ENCODE measurements at places on chromosomes 2 and 18.

DNA sequence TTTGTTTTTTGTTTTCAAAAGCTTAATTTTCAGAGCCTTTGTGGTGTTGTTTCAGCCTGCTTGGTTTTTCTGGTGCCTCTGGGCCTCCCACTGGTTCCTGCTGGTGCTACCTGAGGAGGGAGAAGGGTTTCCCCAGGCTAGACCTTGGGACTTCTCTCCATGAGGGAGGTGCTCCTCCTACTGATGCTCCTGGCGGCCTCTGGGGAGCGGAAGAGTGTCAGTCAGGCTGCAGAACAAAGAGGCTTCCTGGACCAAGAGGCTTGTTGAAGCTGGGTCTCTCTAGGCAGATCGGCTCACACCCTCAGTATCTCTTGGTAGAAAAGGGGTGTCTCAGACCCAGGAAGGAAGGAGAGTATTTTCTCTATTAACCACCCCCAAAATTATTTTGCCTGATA, 32.2 kb downstream of the RFX8 start:
- no peak for DNase-seq

DNA sequence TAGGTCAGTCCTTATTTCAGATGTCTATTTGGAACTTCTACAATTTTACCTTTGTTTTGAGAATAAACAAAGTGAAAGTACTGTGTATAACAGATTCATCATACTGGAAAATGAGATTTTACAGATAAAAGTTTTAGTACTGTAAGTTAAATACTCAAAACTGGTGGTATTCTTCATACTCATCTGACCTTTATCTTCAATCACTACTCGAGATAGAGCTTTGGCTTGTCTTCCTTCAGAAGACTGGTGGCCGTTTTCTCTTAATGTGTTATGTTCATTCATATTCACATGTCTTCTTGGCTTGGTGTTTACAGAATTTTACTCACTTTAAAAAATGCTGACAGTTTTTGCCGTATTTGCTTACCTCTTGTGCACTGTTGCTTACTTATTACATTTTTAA, 2.1 kb downstream of the SPOPL start:
- DNase-seq, result no peak

- DNase-seq, result no peak
Observed at GRCh38 chr2:205637320-205637602, 45.0 kb upstream of the NRP2 start.

GRCh38 chr2:127155028-127155581, 48.2 kb upstream of the BIN1 start:
- DNase-seq, result peak; percentile 60

GRCh38 chr2:215771241-215771640, 242.1 kb downstream of the MREG start:
- no peak for DNase-seq

DNA sequence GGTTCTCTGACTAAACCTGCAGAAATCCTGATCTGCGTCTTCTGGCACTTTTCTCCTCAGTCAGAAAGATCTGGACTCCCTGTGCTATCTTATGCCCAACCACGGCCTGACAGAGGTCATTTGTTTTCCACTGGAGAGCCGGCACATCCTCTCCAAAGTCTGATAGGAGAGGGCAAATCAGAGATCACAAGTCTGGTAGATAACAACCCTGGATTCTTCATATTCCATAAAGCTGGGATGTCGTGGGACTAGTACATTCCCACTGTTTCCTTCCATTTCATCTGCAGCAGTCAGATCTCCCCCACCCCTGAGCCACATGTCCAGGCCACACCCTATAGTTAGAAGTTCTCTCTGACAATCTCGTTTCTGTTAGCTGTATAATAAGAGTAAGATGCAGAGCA, 157.0 kb downstream of the MGAT5 start:
- DNase-seq, result no peak

DNA sequence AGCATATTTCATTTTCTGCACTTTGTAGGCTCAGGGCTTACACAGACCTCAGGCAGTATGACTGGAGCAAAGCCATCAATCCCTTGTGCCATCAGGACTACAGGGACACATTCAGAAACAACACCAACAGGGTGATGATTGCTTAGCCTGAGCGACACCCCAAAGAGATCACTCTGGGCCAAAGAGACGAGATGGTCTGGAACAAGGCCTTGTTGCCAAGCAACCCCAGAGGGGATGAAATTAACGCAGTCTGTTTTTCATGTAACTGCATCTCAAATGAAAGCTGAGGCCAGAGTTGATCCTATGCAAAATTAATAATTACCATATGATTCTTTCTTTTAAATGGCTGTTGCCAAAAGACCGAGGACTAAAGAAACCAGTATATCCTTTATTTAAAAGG, 20.2 kb upstream of the B3GNT2 start:
- no peak for DNase-seq

DNA sequence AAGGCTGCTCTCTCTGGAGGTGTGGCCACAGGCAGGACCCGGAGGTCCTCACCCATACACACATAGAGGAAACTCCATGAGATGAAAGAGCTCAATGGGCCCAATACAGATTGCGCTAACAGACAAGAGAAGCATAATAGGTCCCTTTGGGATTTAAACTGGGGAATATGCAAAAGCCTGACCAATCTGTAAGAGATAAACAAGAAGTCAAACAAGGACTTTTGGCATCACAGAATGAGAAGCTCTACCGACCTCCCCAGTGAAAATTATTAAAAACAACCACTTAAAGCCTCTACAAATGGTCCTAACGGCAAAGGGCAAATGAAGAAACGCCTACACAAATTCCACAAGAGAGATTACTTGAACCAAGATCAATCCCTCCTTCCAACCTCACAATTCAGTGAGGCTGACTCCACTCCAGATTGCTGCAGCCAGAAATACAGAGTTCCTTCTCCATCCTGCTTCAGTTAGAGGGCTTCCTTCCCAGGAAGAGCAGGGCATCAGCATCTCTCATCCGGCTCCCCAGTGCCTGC, 10.8 kb downstream of the IWS1 start:
- no peak for DNase-seq

DNA sequence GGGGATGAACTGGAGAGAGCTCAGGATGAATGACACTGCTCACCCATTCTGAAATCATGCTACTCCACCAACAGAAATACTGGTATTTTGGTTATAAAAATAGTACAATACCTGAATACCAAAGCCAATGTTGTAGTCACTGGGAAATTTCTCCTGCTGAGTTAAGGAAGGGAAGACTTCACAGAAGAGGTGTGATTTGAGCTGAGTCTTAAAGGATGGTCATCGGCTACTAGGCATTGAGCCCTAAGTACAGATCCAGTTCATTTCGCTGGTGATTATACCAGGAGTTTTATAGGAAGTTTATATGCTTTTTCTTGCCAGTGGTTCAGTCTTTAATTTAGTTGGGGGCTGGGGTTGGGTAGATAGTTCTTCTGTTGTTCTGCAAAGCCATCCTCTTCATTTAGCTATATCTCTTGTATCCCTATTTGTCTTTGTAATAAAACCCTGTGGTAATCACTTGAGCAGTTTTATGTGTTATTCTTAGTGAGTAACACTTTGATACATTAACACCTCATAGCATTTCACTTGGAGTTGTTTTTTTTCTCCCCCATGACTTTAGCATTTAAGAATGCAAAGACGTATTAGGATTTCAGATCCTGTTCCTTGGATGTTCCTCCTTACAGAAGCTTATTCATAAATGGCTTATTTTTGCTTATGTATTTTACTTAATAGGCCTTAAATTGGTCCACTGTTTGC, 239.9 kb upstream of the FOSL2 start:
- no peak for DNase-seq

GRCh38 chr2:40093021-40093675, 314.1 kb upstream of the THUMPD2 start:
- no peak for DNase-seq

Measured in tibial artery (tissue), 4 donors.